ENCODE measurements at places on chromosomes 11 and 22.

DNA sequence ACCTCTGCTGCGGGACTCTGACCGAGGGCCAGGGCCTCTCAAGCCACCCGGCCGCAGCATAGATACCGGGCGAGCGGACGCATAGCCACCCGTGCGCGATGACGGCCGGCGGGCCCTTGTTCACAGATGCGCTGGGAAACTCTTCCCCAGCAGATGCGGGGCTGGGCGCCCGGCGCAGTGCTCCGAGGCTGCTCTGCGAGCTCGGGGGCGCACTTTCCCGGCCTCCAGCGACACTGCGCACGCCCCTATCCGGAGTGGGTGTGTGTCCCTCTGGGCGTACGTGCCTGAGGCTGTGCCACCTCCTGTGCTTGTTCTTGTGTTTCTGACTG is 104.7 kb upstream of the E2F8 start:
- DNase-seq, result peak; percentile 77

DNA sequence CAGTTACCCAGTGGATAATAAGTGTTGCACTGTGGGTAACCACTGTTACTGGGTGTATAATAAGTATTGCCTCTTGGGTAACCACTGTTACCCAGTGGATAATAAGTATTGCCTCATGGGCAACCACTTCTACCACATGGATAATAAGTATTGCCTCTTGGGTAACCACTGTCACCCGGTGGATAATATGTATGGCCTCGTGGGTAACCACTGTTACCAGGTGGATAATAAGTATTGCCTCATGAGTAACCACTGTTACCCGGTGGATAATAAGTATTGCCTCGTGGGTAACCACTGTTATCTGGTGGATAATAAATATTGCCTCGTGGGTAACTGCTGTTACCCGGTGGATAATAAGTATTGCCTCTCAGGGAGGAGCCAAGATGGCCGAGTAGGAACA is 29.7 kb upstream of the NXPE4 start:
- no peak for DNase-seq

- DNase-seq, result no peak
Observed at GRCh38 chr11:68293708-68294107, 18.7 kb upstream of the LRP5 start.

GRCh38 chr11:112398798-112399478 is 138.3 kb upstream of the PLET1 start:
- no peak for DNase-seq

DNA sequence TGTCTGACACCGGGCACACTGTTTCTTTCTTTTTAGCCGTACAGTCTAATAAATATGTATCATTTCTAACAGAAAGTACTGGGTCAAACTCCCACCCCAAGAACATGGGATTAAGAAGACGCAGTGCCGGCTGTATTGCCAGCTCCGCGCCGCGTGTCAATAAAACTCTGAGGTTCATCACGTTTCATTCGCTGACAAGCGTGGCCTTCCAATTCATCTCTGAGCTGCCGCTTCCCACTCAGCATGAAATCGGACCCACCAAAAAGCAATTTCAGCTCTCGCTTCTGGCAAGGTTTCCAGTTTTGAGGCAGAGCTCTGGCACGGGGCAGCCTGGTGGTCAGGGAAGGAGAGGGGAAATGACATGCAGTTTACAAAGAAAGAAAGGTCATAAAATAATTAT is 819.8 kb downstream of the OPCML start:
- no peak for DNase-seq

DNA sequence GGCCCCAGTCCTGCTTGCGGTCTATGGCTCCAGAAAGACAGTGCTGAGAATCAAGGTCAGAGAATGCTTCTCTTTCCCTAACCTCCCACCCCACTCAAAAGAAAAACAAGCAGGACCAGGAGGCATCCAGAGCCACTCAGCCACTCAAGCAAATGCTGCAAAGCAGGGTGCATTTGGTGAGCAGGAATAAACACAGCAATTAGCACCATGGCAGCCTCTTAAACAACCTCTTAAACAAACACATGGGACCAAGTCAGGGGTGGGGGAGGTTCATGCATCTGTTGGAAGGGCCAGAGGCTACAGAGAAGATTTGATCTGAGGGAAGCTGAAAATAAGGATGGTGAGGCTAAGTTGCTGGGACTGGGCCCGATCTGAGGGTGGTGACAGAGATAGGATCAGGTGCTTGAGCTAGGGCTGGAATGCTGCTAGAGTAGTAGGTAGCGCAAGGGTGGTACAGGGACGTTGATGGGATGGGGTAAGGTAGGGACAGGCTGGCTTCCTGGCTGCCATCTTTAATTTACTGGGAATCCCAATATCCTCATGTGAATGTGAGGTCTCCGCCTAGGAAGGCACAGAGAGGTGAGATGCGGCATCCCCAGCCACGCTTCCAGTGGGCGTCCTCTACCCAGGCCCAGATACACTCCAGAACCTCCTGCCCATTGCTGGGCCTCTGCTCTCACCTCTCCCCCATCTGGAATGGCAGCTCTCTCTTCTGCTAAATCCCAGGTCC is 26.6 kb upstream of the LMO1 start:
- DNase-seq, result no peak

Data from MM.1S (cell line).